K562 (cell line): ENCODE measurements at places on chromosomes 11 and 22.

GRCh38 chr11:1262172-1263006 is 39.5 kb downstream of the MUC5B start:
- DNase-seq = peak; percentile 84

DNA sequence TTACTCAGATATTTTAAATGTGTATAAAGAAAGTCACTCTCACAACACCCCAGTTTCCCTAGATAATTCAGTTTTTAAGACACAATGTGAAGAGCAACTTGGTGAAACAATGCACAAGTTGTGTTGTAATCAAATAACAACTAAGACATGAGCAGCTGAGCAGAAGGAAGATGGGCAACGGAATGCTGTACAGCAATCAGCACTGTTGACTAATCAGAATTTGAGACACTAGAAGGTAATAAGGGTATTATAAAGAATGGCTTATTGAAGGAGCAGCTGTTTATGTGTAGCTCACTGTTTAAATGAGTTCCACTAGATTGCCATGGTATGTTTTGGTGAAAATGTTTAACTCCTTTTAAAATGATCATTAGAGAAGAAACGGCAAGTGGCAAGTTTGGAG is 60.1 kb downstream of the SOX6 start:
- no peak for DNase-seq

- DNase-seq = no peak
Measured at GRCh38 chr22:48505891-48506290, 1321.8 kb downstream of the BRD1 start.

DNA sequence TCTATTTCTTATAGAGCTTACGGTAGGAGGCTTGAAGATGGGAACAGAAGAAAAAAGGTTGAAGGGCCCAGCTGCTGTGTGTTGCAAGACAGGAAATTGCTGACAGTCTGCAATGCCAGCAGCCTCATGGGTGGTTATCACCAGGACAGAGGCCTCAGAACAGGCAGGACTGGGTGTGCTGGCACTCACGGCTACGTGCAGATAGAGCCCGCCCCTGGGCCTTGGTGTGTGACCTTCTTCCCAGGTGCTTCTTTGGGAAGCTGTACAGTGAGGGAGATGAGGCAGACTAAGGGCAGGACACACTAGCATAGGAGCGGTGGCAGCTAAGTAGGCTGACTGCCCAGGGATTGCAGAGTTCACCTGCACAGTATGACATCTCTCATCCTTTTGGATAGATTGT is 12.6 kb downstream of the PRAME start:
- peak; percentile 67 for DNase-seq
